ENCODE measurements at places on chromosomes 7 and 10. TPM values are rescaled to one million over a fixed set of nuclear protein-coding genes. Genes with fewer than 3 reads are reported as not detected.

Gene VPS41
- 21.2 TPM for total RNA-seq

Gene FAM237B
- total RNA-seq = not detected

Gene FAM131B
- total RNA-seq = 0.27 TPM

Gene ACSM6
- total RNA-seq = not detected

DNA sequence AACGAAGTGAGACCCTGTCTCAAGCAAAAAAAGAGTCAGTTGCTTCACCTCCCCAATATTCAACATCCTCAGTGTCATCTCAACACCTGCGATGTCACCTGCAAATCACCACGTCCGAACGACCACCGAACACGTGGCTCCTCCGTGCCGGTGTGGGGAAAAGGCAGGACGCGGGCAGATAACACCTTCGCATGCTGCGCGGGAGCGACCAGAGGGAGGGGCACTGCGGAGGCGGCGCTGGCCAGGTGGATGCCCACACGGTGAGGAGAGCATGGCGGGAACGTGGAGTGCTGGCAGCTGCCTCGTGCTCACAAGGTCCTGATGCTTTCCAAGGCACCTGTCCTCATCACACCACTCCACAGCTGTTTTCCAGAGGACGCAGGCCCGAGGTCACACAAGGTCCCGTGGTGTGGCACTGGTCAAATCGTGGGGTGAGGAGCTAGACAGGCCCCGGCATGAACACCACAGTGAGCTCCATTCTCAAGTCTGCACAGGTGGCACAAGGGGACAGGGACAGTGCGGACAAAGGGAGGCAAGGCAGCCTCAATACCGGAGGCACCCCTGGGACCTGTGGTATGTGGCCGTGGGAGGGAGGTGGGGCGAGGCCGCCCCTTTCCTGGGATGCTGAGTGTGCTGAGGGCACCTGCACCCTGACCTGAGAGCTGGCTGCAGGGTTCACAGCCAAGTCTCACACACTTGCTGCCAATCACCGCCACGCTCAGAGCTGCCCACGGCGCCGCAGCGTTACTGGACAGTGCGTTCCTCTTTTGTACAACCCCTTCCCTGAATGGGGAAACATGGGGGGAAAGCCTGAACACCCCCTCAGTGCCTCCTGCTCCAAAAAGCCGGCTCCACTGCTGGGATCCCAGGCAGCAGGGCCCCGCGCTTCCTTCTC is 13.0 kb downstream of the TUBGCP2 start:
- no peak for DNase-seq

DNA sequence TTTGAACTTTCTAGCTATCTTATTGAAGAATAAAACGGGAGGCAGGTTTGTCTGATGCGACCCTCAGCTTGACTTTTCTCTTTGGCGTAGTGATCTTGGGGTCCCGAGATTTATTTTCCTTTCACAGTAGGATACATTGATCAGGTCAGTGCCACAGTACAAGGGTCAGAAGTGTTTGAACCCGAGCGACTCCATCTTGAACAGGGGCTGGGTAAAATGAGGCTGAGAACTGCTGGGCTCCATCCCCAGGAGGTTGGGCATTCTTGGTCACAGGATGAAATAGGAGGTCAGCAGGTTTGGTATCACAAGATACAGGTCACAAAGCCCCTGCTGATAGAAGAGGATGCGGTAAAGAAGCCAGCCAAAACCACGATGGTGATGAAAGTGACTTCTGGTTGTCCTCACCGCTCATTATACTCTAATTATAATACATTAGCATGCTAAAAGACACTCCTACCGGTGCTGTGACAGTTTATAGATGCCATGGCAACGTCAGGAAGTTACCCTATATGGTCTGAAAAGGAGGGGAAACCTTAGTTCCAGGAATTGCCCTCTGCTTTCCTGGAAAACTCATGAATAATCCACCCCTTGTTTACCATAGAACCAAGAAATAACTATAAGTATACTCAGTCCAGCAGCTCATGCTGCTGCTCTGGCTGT is 3.0 kb upstream of the TECPR1 start:
- DNase-seq = no peak

DNA sequence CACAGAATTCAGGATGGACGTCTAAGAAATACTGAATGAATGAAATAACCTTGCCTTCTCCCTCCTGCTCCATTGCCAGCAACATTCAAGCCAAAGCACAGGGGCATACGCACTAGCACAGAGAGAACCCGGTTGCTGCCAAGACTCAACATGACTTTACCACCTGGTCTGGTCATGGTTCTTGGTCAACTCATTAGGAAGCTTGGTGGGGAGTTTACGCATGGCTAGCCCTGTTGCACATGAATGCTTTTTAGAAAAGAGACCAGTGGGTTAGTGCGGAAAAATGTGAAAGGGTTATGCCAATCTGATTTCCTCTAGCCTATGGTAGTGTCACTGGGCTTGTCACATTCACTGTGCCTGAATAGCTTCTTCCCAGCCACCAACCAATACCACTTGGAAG is 187.6 kb upstream of the NEBL start:
- no peak for DNase-seq

- no peak for DNase-seq
These were observed 582.2 kb upstream of the ZWINT start for GRCh38 chr10:56943221-56943755.

DNA sequence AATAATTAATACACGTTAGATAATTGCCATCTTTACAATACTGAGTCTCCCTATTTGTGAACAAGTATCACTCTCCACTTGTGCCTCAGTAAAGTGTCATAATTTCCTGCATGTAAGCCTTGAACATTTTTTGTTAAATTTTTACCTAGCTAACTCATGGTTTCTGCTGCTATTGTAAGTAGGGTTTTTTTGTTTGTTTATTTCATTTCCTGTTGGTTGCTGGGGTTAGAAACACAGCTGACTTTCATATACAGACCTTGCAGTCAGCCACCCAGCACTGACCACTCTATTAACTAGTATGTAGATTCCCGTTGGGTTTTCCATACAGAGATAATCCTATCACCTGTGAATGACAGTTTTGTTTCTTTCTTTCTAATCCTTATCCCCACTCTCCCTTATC is 133.3 kb downstream of the MPP7 start:
- DNase-seq = no peak

GRCh38 chr7:7688956-7689355 is 29.5 kb downstream of the RPA3 start:
- DNase-seq = no peak

- no peak for DNase-seq
These were observed 64.6 kb downstream of the COL13A1 start for GRCh38 chr10:69866246-69866687.

DNA sequence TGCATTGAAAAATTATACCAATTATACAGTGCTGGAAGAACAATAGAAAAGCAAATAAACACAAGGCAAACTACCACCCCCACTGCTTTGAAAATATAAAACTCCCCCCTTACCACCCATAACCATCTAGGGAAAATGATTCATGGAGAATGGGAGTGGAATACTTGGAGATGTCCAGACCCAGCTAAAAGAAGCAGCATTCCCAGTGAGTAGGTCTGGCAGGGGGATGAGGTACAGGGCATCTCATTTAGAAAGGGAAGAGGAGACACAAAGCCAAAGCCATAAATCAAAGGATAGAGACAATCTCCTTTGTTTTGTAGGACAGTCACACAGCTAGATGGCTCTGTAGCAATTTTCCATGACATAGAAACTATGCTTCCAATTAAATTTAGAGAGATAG is 36.0 kb upstream of the DGKI start:
- no peak for DNase-seq

DNA sequence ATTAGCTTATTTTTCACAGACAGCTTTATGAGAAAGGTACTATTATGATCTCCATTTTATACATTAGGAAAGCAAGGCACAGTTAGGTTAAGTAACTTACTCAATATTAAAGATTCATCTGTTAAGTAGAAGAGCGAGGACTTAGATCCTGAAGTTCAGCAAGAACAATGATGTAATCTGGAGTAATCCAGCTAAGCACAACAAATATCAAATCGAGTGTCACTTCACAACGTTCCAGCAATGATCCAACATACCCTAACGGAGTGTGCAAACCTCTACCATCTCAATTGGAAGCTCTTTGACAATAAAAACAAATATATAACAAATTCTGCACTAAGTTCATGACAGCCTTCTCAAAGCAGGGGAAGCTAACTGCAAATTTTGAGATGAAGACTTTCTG is 121.3 kb downstream of the CALCR start:
- no peak for DNase-seq

DNA sequence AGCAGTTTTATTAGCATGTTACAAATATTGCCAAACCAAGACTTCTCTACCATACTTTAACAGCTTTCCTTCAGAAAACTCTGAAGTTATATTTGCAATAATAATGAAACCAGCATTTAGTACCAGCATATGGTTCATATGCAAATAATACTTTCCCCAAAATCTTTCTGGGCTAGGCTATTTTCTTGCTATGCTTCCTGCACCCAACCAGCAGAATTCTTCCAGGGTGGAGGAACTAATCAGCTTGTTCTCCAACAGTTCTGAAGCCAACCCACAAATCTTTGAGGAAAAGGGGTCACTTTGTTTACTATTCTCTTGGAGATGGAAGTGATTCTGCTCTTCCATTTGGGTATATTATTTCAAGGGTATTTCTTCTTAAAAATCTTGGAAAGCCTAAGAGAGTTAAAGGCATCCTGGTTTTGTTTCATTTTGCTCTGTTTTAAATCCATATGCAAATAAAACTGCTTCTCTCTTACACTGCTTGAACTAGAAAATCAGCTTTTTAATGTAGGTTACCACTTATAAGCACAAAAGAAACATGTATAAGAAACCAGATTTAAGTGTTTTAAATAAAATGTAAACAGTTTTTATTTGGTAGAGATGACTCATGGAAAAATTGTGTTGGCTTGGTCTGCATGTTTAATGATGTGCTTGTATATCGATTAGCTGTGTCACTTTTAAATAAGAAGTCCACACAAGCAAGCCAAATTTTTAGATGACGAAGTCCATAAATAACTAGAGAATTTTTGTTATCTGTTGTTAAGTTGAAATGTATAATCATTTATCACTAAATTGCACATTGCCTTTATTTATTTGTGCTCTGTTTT is 103.7 kb downstream of the HECTD2 start:
- DNase-seq = no peak

DNA sequence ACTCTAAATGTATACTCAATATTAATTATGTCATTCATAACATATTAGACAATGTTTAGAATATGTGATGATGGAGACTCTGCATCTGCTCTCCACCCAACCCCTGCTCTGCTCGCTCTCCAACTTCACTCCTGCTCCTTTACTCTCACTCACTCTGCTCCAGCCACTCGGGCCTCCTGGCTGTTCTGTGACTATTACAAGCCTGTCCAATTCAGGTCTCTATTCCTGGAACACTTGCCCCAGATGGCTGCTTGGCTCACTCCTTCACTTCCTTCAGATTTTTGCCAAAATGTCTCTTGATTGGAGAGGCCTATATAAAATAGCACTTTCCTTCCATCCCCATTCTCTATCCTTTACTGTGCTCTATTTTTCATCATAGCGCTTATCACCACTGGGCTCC is 84.8 kb downstream of the HBP1 start:
- no peak for DNase-seq
